ENCODE measurements at places on chromosomes 1 and 21.

DNA sequence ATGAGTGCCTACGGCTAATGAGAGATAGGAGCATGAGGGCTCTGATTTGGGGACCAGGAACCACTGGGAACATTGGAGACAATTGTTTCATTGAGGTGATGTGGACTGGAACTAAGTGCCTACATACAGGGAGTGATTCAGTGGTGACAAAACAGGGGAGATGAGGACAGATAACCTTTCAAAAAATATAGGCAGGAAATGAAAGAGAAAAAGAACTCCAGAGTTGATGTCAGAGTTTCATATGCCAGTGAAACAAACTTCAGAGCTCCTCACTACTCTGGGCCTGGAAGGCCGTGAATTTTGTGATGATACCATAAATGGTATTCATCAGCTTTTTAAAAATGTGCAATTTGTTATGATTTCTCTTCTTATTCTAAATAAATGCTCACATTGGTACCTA, 39.3 kb downstream of the FASLG start:
- no peak for DNase-seq

DNA sequence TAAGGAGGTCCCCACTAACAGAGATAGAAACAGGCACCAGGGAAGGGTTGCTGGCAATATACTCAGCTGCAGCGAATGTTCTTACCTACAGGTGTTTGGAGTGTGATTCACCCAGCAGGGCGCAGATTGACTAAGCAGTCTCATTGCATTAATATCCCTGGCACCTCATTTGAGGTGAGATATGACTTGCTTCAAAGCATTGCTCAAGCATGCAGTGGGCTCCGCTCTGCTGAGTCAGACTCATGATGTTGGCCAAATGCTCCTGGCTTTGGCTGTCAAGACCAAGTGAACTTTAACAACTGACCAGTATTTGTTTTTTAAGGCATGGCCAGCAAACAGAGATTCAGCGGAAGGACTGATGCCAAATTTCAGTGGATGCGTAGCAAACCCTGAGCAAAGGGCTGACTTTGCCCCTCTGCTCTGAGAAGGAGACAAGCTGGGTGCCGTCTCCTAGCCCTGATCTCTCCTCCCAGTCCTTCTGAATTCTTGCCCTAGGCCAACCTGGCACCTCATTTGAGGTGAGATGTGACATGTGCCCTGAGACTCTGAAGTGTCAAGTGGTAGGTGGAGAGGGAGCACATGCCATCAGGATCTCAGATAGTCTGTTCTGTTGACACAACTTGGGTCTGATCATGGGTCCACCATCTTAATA, 187.1 kb upstream of the COA6 start:
- peak; percentile 3 for DNase-seq

GRCh38 chr1:54052431-54052933, 522 bp downstream of the TMEM59 start:
- no peak for DNase-seq

DNA sequence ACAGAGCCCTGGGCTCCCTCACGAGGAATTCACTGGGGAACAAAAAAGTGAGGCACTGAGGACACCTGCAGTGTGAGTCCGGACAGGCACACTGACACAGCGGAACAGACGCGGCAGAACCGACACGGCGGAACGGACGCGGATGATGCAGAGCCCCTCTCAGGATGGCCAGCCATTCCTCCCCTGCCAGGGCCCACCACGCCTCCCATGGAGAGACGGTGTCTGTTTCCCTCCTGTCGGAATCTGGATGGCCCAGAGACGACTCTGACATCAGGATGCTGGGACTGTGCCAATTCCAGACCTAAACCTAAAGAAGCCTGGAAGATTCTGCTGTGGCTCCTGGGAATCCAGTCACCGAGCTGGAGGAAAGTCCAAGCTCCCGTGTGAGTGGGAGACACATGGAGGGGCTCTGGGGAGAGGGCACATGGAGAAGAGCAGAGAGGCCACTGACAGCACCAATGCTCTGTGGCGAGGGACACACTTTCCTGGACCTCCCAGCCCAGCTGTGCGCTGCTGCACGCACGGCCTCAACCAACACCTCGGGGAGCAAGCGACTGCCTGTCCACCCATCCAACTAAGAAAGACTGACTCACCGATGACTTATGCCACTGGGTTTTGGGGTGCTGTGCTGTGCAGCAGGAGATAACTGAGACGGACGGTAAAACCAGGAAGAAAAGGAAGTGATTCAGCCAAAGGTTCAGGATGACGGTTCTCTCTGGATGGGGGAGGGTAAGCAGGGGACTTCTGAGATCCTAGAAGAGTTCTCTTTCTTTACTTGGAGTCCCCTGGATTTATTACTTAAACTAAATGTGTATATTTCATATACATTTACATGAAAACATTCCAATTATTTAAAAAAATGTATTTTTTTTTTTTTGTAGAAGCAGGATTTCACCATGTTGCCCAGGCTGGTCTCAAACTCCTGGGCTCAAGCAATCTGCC, 23.3 kb downstream of the ZBTB17 start:
- DNase-seq, result no peak

DNA sequence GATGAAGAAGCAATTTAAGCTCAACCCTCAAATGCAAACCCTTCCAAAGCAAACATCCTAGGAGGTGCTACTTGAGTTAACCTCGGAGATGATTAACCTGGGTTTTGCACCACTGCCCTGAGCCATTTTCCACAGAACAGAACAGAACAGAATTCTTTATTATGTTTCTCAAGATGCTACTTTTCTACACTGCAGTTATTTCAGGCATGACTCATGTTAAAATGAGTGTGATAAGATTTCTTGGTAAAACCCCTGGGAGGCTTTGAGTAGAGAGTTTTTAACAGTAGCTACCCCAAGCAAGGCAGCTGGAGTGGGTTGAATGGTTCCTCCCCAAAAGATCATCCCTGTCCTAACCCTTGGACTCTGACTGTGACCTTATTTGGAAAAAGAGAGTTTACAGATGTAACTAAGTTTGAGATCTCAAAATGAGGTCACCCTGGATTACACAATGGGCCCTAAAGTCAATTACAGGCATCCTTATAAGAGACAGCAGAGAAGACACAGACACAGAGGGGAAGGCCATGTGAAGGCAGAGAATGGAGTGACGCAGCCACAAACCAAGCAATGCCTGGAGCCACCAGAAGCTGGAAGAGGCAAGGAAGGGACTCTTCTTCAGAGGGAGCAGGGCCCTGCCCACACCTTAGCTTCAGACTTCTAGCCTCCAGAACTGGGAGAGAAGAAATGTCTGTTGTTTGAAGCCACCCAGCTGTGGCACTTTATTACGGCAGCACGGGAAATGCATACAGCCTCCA, 153.4 kb downstream of the ETS2 start:
- DNase-seq, result peak; percentile 13

DNA sequence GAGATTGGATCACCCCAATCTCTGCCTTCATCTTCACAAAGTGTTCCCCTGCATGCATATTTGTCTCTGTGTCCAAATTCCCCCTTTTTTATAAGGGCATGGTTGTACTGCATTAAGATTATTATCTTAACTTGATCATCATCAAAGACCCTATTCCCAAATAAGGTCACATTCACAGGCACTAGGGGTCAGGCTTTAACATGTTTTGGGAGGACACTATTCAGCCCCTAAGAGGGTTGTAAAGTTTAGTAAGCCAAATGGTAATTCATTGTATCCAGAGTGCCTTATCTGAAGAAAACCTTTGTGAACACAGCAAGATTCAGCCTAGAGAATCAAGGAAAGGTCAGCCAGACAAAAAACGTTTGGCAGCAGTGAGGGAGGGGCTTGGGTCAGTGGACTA, 317.6 kb upstream of the PLD5 start:
- DNase-seq, result no peak

DNA sequence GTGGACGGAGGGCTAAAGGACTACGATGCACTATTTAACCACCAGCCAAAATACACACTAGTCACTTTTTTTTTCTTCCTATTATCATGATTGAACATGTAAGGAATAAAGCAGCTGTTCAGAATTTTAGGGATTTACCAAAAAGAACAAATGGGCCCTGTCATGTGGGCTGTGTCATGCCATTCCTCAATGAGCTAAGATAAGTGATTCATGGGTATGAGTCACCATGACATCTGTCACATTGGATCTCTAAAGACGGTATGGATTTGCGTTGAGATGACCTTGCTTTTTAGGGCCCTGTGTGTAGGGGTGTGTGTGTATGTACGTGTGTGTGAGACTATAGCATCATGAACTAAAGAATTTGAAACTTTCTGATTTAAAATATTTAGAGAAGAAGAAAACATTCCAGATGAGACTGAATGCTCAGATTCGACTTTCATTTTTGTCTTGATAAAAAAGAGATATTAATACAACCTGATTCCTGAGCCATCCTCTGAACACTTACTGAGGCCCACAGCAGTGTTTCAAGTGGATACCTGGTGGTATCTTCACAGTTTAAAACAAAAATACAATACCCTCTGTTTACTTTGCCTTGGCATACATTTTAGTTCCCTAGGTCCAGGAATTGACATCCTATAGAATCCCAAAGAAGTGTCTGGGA, 246.1 kb upstream of the DUSP10 start:
- no peak for DNase-seq

GRCh38 chr1:89712420-89712819, 79.5 kb downstream of the LRRC8C start:
- no peak for DNase-seq
